ENCODE measurements at places on chromosomes 16 and 17.

GRCh38 chr17:31404028-31404949, 12.8 kb downstream of the RAB11FIP4 start:
- DNase-seq: no peak

GRCh38 chr17:81429821-81430551, 34.7 kb downstream of the BAHCC1 start:
- DNase-seq: no peak

GRCh38 chr16:49534901-49535610, 161.5 kb downstream of the C16orf78 start:
- no peak for DNase-seq

DNA sequence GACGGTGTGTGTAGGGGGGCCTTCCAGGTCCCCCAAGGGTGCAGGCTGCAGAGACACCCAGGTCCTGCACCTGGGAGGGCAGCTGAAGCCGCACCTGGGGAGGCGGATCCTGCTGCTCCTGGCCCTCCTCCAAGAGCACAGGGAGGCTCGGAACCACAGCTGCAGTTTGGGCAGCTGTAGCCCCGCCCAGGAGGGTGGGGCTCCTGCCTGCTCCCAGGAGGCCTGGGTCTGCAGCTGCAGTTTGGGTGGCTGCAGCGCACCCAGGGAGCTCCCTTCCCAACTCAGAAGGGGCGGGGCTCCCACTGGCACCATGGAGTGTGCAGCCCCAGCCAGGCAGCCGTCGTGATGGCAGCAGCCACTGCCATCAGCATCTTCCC, 69.4 kb upstream of the NKD1 start:
- DNase-seq: no peak

GRCh38 chr16:73066927-73067670, 19.2 kb upstream of the ZFHX3 start:
- no peak for DNase-seq

- no peak for DNase-seq
Measured at GRCh38 chr17:65723431-65724151, 162.1 kb upstream of the AXIN2 start.

- DNase-seq: no peak
Measured at GRCh38 chr17:2964370-2964769, 99.0 kb downstream of the OR1D5 start.

DNA sequence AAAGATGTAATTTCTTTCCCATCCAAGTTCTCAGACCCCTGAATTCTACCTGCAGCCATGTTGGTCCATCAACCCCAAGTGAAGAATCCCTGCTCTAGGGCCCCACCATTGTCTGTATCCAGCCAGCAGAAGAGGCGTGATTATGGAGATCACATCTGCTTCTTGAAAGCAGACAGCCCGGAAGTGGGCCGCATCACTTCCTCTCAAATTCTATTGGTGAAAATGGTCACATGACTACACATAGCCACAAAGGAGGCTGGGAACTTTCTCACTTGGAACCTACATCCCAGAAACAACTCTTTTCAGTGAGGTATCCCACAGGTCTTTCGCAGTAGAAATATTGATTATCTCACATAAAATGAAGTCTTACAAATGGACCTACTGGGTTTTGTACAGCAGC, 40.1 kb downstream of the IL4R start:
- no peak for DNase-seq
